ENCODE measurements at places on chromosomes 1 and 21.

DNA sequence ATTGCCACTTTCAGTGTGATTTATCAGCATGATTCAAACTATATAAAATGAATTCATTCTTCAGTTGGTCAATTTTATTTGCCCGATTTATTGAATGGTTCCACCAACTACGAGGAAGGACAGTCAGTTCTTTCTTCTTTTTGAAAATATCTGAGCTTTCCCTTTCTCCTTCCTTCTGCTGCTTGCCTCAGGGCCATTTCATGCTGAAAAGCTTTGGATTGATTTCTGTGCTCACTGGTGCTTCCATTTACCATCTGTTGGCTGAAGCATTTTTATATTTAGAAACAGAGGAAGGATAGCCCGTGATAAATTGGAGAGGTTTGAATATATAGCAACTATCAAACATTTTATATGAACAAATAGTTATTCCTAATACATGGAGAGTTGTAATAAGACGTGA, 68.9 kb upstream of the ADAMTS5 start:
- DNase-seq = no peak

- no peak for DNase-seq
Observed at GRCh38 chr21:37231671-37232070, 35.5 kb downstream of the VPS26C start.

DNA sequence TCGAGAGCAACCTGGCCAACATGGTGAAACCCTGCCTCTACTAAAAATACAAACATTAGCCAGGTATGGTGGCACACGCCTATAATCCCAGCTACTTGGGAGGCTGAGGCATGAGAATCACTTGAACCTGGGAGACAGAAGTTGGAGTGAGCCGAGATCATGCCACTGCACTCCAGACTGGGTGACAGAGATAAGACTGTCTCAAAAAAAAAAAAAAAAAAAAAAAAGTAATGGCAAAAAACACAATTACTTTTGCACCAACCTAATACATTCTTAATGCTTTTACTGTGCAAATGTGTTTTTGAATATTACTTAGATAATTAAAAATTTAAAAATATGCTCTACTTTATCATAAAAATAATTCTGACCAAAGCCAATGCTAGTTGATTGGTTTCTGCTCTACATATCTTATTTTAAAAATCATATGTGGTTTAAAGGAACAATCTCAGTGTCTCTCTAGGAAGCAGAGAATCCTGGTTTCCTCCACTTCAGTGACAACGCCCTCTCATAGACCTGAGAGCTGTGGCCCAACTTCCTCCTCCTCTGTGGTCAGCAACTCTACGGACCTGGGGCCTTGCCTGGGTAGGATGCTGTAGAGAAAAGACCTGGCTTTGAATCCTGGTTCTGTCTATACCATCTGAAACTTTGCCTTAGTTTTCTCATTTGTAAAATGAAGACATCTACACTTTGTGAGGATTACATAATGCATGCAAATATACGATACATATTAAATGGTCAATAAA, 64.7 kb downstream of the TGFBR3 start:
- no peak for DNase-seq

DNA sequence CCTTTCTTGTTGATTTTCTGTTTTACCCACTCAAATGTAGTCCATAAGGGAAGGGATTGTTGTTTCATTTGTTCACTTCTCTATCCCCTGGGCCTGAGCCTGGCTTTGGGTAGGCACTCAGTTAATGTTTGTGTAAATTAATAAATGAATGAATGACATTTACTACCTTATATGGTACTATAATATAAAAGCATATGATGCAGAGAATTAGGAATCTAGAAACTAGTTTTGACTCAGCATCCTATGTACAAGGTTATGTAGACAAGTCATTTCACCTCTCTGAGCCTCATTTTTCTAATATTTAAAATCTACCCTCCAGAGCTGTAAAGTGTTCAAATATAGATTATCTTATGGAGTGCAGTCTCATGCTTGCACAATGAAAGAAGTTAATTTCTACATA, 68.9 kb upstream of the S1PR1 start:
- no peak for DNase-seq

DNA sequence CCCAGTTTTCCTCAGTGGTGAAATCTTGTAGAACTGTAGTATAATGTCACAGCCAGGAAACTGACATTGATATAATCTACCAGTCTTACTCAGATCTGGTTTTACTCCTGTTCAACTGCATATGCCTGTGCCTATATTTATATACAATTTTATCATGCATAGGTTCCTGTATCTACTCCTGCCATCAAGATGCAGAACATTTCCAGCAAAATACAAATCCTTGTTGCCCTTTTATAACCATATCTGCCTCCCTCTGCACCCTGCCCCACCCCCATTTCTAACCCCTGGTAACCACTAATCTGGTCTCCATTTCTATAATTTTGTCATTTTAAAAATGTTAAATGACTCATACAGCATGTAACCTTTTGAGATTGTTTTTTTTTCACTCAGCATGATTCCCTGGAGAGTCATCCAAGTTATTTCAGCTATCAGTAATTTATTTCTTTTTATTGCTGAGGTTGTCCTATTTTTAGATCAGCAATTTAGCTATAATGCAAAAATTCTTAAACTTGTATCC, 8.1 kb downstream of the UTP25 start:
- no peak for DNase-seq

GRCh38 chr1:23426828-23427227, 2.3 kb upstream of the TCEA3 start:
- no peak for DNase-seq

DNA sequence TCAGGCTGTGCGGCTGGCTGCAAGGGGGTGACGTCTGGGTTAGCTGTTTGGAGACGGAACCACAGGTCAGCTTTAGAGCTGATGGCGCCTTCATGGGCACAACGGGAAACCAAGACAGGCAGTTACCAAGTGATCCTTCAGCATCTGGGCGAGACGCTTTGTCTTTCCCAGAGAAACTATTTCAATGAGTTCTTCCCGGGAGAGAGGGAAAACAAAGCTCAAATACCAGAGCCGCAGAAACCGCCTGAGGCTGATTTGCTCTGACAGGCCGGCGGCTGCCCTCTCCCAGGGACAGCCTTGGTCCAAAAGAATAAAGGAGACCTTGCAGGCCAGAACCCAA, 76.5 kb downstream of the CD58 start:
- no peak for DNase-seq

- DNase-seq = no peak
Observed at GRCh38 chr1:27109103-27109822, 45.7 kb downstream of the SLC9A1 start.

- DNase-seq = no peak
Observed at GRCh38 chr1:74412244-74412643, 100.2 kb downstream of the LRRC53 start.

- DNase-seq = no peak
Observed at GRCh38 chr1:155241841-155242264, 13.4 kb downstream of the ENTREP3 start.

- DNase-seq = no peak
Observed at GRCh38 chr1:231761747-231762541, 135.4 kb downstream of the DISC1 start.

- DNase-seq = no peak
Observed at GRCh38 chr1:26122988-26123973, 11.7 kb downstream of the PDIK1L start.

DNA sequence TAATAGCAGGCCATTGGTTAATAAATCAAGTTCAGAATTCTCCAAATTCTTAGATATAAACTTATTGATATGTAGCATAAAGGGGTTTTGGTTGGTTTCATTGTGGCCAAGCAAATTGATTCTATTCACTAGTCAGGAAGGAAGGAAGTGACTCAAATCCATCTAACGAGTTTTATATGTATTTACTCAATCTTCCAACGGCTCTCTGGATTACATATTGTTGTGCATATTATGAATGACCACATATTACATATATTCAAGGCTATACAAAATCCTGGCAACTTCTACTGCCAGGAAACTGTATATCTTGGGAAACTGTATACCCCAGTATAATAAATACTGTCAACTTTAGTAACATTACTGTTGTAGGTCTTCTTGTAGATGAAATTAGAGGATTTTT, 20.1 kb upstream of the PDE4B start:
- no peak for DNase-seq

GRCh38 chr1:44907893-44908292, 64.8 kb upstream of the PTCH2 start:
- no peak for DNase-seq

GRCh38 chr1:15229707-15230131, 17.3 kb upstream of the FHAD1 start:
- no peak for DNase-seq

DNA sequence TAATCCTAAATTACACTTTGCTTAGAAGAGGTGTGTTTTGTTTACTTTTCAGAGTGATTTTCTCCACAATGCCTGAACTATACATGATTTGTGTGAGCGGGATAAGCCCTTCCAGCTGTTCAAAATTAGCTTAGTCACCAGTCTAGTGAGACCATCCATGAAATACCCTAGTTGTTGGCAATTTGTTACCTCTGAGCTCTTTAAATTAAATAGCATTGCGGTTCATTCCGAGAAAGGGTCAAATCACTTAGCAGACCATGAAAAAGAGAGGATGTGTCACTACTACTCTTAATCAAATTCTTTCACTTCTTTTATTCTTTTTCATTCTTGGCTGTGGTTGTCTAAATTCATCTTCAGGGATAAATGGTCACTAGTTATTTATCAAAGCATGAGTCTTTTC, 11.9 kb upstream of the VAV3 start:
- DNase-seq = no peak

DNA sequence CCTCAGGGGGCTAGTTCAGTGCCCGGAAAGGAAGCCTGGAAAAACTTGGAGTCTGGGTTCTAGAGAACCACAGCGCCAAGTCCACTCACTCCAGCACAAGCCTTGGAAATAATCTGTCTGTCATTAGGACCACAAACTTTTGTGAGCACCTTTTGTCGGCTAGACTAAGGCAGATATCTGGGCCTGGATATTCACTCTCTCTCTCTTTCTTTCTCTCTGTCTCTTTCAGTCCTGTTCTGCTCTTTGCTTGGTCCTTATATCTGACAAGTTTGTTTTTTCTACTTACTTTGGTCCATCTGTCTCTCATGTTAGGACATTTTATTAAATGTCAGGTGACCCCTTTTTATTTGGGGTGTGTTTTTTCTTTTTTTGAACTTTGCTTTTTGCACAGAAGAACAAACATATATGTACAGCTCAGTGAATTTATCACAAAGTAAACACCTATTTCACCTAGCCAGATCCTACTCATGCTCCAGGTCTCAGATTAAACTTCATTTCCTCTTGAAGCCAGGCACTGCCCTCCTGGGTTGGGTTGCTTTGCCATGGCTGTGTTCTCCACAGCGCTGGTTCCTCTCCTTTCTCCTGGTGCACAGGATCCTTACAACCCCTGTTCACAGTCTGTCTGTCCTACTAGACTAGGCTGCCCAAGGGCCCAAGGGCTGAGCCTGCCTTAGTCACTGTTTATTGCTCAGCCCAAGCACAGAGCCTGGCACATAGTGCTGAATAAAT, 40.8 kb downstream of the TCEANC2 start:
- no peak for DNase-seq

GRCh38 chr1:198119906-198120305, 36.9 kb upstream of the NEK7 start:
- no peak for DNase-seq

DNA sequence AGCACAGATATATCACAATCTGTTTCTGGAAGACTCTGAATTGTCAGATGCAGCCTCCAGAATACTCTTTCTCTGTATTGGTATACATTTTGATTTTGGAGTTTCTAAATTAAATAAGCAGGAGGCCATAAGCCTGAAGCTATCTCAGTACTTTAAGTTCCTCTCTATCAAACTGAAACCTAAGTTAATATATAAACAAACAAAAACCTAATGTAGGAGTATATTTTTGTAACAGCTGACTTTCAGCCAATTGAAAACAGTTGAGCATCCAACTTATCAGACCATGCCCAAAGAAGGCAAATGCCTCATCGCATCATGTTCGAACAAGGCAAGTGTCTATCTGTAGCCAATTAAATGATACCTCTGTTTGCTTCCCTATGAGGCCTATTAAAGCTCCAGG, 1054.4 kb downstream of the AMY1C start:
- no peak for DNase-seq

- DNase-seq = no peak
Observed at GRCh38 chr21:45033791-45034555, 40.4 kb upstream of the ADARB1 start.

GRCh38 chr1:39413902-39414528, 77.4 kb upstream of the BMP8A start:
- DNase-seq = no peak

GRCh38 chr1:153291514-153291913, 21.2 kb downstream of the PGLYRP3 start:
- DNase-seq = no peak

GRCh38 chr1:109767637-109768334, 4.1 kb upstream of the EPS8L3 start:
- no peak for DNase-seq

- DNase-seq = no peak
Observed at GRCh38 chr1:161849518-161849917, 83.4 kb downstream of the ATF6 start.

DNA sequence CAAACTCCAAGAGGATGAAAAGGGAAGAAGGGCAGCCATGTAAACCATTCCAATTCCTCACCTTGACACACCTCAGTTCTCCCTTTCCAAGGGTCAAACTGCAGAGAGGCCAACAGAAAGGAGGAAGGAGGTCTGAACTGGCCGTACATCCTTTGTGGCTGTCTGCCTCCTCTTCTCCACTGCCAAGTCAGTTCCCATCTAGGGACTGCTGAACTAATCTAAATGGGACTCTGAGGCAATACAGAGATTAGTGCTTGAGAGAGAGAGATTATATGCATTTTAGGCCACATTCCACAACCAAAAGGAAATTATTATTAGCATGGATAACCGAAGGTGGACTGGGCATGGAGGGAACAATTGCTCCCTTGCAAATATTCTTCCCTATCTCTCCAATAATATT, 2.7 kb downstream of the ARHGEF11 start:
- no peak for DNase-seq
